ENCODE measurements at places on chromosomes 6 and 20.
A peak's percentile ranks its signal among the peaks of the same experiment; 100 is the strongest.

- peak; percentile 8 for DNase-seq
Observed at GRCh38 chr20:12837646-12838045, 171.1 kb upstream of the SPTLC3 start.

DNA sequence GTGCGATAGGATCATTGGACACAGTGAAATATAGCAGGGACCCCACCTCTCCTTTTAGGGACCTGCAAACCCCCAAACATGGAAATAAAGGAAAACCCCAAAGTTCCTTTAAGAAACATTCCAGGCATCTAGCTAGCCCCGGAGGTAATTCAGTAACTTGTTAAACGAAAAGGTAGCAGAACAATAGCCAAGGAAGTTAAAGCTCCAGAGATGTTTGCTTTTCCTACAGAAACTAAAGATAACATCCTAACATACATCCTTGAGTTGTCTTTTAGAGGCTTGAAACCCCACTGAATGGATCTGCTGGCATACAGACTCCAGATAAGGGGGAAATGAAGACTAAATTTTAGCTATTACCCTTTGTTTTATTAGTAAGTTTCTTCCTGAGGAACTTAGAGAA, 51.0 kb downstream of the FAM184A start:
- DNase-seq = no peak

DNA sequence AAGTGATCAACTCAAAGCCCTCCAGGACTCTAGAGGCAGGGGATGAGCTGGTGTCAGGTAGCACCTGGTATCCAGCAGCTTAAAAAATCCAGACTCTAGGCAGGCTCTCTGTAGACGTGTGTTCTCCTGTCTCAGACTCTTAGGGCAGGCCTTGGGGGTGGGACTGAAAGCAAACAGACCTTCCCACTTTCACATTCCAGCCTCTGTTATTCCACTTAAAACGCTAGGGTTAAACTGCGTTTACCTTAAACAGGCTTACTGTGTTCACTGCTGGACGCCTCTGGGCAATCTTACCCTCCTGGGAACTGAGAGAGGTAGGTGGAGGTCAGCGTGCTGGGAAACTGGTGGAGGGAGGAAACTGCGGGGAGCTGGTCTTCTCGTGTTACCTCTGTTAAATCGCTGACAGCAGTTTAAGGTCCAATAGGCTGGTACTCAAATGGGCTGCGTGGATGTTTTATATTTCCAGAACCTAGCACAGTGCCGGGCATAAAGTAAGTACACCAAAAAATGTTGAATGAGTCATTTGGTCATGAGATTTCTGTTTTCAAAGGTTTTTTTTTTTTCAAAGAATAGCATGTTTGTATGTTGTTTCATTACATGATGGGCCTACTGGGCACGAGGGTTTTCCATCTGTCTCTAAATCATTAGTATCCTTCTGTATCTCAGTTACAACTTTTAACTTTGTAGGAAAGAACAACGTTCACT, at the start of gene GCNT2:
GCNT2 (plus strand) TSS at position 248 of the 705 bp plus-strand sequence. CDS start 7,561 bp downstream, outside the sequence.
- peak; percentile 56 for DNase-seq

- DNase-seq = no peak
Observed at GRCh38 chr20:59364611-59365010, 64.2 kb downstream of the EDN3 start.

- no peak for DNase-seq
Observed at GRCh38 chr6:108788416-108788815, 59.8 kb upstream of the ARMC2 start.

DNA sequence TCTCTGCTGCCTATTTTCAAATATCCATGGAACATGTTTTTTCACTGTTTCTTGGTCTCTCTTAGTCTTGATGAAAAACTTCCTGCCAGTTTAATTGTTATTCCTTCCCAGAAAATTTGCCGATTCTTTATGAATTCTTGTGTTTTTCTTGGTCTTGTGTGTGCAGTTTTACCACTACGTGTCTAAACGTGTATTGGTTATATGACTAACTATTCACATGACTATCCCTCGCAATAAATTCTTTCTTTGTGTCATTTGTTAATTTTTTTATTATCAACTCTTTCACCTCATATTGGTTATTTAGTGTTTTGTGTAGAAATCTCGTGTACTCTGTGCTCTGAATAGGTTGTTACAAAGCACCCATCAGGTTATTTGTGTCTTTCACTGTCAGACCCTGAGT, 315.4 kb downstream of the HAO1 start:
- no peak for DNase-seq

DNA sequence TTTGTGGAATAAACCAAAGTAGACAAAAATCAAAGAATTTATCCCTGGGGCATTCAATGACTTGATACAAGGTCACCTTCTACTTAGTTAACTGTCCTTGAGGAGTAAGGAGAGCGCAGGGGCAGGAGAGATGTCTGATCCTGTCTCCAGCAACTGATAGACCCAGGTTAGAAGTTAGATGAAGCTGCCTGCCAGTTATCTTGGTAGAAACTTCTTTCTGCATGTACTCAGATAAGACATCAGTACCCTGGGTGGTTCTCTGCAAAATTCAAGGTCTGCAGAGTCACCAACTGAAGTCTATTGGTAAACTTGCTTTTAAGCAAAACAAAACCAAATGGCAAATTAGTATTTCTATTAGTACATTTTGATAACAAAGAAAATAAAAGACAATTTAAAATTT, 2.7 kb downstream of the SGK1 start:
- DNase-seq = no peak

DNA sequence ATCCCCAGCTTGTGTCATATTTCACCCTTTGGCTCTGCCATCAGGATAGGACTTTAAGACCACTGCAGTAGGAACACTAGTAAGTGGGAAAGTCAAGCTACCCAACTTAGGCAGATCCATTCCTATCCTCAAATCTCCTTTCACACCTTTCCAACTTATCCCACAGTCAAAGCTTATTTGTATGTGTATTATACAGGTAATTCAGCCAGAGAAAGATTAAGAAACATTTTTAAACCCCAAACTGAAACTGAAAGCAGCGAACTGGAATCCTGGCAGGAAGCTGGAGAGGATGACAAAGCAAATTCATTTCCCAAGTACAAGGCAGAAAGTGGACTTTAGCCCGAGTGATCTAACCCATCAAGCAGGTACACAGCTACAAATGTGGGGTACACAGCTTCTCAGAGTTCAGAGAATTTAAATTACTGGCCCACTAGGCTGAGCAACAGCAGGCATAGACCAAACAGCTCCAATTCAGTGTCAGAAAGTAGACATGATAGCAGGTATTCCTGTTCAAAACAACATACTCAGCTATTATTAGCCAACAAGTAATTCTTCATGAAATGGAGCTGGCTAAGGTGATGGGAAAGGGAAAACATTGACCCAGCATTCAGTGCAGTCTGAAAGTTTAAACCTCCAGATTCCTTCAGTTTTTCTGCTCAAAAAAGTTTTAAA, 39.1 kb downstream of the ILRUN start:
- peak; percentile 70 for DNase-seq

DNA sequence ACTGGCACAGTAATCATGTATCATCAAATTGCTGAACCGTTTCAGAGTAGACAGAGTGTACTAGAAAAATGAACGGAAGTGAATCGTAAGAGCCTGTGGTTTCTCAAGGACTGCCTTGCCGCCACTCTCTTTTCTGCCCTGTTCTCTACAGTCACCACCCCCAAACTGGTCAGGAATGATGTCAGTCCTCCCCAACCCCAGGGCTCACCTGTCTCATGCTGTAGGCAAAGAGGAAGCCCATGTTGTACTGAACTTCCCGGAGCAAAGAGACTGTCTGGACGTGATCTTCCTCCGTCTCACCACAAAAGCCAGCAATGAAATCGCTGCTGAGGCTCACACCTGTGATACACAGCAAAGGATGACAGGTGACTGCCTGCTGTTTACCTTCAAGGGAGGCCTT, 31.0 kb downstream of the CDK5RAP1 start:
- peak; percentile 64 for DNase-seq

DNA sequence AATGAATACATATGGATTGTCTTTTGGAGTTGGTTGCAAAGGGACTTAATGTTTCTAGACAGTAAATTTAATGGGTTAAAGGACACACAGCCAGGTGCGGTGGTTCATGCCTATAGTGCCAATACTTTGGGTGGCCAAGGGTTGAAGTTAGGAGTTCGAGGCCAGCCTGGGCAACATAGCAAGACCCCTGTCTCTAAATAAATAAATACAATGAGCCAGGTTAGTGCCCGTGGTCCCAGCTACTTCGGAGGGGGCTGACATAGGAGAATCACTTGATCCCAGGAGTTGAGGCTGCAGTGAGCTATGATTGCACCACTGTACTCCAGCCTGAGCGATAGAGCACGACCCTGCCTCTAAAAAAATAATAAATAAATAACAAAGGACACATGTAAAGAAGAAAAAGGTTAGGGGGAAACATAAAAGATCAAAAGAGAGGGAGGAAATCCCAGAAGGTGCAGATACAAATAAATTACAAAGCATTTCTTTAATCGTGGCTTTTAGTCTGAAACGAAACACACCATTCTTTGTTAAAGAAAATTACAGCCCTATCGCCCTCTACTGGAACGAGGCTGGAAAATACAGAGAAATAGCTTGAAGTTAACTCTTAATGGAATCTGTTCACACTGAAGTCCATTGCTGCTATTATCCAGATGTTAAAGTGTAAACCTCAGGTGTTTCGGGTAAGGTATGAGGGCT, 42.6 kb upstream of the SCML4 start:
- peak; percentile 20 for DNase-seq

DNA sequence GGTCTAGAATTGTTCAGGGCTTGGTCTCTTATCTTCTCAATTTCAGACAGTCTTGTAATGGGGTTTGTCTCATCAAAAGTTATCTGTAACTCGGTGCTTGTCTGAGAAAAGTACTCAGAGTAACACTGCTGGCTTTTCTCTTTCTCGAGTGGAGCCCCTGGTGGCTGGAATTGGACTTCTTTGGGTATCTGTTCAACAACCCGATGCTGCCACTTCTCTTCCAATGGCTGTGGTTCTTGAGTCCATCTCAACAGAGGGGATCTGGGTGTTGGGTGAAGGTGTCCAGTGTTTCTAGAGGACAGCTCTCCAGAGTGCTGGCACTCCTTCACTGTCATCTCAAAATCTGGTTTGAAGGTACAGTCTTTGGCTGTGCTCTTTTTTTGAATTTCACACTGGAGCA, 24.6 kb downstream of the DST start:
- no peak for DNase-seq

DNA sequence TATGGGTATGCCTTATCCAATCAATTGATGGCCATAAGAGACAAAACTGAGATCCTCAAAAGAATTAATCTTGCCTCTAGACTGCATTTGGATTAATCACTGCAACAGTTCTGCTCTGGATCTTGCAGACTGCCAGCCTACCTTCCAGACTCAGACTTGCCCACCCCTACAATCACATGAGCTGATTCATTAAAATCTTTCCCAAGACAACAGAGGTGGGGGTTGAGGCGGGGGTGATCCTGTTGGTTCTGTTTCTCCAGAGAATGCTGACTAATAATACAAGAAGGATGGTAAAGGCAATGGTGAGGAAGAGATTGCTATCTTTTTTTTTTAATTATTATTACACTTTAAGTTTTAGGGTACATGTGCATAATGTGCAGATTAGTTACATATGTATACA, 43.7 kb upstream of the MEI4 start:
- DNase-seq = no peak

DNA sequence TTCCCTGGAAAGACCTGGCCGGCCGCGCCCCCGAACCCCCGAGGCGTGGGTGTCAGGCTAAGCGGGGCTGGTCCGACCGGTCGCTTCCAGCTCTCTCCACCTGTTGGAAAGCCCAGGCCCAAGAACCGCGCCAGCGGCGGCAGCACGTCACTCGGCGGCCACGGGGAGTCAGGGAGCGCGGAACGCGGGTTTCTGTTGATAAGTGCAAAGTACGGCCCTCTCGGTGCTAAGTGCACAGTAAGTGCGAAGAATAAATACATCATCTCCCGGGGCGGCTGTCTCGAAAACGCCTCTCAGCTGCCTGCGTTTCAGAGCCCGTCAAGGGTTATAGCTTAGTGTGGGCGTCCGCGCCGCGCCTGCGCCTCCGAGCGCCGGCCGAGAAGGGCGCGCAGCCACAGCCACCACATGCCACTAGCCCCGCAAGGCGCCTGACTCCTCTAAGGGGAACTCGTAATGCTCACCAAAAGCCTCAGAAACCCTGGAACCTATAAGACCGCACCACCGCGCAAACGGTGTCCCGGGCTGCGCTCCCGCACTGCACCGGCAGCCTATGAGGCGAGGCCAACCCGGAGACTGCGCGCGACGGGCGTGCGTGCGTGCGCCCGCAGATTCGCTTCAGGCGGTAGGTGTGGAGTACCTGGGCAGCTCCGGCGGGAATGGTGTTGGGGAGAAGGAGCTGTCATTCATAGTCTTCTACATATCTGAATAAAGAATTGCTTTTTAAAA, 9.2 kb upstream of the TBX18 start:
- DNase-seq = no peak

DNA sequence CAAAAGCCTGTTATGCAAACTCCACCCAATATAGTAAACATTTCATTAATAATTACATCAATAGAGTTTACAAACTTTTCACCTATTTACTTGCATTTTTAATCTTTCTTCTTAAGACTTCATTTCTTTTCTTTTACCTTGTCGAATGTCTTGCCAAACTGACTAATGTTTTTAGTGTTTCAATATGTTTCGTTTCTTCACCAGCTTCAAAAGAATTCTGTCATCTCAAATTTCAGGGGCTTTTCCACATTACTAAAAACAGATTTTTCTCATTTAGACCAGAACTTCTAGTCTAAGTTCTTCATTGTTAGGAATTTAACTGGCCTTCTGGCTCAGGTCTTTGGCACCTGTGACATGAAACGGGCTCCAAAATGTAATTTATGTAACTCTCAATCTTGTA, 196.5 kb downstream of the ARHGAP18 start:
- no peak for DNase-seq

- DNase-seq = no peak
Observed at GRCh38 chr6:165913676-165914570, 250.9 kb upstream of the PDE10A start.

DNA sequence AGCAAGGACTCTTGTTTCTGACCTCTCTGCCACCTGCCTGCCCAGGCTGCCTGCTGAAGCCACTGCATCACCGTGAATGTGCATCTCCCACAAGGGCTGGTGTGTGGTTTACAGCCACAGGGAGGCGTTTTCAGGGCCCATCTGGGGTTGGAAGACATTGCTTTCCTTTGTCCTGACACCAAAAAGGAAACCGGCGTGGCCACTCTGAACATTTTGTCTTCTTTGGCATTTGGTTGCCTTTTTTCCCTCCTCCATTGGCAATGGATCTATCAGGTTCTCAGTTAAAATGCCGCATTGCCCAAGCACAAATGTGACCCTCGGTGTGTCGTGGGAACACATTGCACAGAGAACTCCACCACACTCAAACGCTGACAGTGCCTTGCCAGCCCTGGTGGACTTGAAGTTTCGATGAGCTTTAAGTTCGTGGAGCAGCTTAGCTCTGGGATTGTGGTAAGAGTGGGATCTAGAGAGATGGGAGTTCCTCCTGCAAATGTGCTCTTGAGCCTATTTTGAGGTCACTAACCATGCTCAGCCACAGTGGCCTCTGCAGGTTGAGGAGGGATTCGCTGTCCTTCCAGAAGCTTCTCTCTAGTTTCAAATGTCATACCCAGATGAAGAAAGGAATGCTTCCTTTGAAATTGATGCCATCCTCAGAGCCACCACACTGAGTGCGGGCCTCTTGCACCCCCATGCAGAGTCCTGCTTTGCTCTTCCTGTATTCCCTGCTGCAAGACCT, 14.8 kb upstream of the PCK1 start:
- DNase-seq = no peak

GRCh38 chr20:956330-956951, 40.3 kb upstream of the ANGPT4 start:
- peak; percentile 24 for DNase-seq

GRCh38 chr6:38248500-38249234, 391.1 kb downstream of the BTBD9 start:
- DNase-seq = no peak
